Activated T-cell treated with anti-CD3 and anti-CD28 coated beads, Interleukin-2, amount 50 U/mL, for 48 hours (primary cell): ENCODE measurements at places on chromosomes 6 and 20.

- DNase-seq, result no peak
Observed at GRCh38 chr6:88456221-88456859, 290.2 kb upstream of the CNR1 start.

GRCh38 chr6:39979461-39980328, 45.4 kb upstream of the MOCS1 start:
- no peak for DNase-seq

- no peak for DNase-seq
Observed at GRCh38 chr6:3524456-3524855, 67.6 kb upstream of the SLC22A23 start.

GRCh38 chr20:47295921-47296426, 60.5 kb downstream of the ZMYND8 start:
- no peak for DNase-seq

GRCh38 chr20:50587291-50587961, 77.2 kb downstream of the PTPN1 start:
- DNase-seq, result no peak
